ENCODE measurements at places on chromosomes 1 and 21.

DNA sequence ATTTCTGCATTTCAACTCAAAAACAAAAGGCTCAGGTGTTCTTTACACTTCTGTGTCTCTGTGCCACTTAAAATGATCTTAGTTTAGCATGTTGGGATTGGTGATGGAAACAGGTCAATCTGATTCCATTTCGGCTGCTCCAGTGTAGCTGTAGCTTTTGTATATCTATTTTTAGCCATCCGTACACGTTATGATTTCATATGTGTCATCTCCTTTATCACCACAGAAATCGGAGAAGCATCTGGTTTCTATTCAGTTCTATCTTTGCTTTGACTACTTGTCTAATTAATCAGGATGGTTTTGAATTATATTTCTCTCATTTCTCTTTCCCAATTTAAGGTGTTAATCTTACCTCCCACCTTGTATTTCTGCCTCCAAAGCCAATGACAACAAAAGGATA is 41.1 kb downstream of the RGS21 start:
- no peak for DNase-seq

- no peak for DNase-seq
Observed at GRCh38 chr1:242886137-242886536, 361.6 kb upstream of the PLD5 start.

DNA sequence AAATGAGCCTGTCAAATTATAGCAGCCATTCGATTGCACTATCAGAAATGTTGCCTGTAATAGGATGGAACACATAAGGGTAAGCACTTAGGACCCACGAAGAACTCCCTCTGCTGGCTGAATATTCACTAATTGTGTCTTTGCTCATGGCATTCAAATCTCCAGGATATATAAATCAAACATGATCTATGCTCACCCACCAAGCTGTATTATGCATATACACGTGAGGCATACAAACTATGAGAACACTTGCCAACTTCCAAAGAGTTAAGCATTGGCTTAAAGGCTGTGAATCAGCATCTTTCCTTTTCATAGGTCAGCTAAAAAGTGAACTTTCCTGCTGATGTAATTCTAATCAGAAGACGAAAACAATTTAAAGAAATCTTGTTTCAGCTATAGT is 34.5 kb downstream of the TMPRSS15 start:
- DNase-seq, result peak; percentile 68

DNA sequence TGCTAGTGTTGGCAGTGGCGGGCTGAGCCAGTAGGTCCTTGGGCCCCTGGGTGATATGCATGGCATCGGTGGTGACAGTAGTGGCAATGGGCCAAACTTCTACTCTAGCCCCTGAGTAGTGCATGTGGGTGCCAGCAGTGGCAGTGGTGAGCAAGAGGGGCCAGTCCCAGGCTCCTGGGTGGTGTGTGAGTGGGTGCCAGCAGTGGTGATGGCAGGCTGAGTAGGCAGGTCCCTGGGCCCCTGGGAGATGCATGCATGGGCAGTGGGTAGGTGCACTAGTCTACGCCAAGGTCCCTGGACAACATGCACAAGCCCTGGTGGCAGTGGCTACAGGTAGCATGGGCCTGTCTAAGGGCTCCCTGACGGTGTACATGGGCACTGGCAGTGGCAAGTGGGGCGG is 24.6 kb upstream of the TTC22 start:
- DNase-seq, result no peak

GRCh38 chr1:156367383-156368156 is 1.4 kb upstream of the RHBG start:
- no peak for DNase-seq

DNA sequence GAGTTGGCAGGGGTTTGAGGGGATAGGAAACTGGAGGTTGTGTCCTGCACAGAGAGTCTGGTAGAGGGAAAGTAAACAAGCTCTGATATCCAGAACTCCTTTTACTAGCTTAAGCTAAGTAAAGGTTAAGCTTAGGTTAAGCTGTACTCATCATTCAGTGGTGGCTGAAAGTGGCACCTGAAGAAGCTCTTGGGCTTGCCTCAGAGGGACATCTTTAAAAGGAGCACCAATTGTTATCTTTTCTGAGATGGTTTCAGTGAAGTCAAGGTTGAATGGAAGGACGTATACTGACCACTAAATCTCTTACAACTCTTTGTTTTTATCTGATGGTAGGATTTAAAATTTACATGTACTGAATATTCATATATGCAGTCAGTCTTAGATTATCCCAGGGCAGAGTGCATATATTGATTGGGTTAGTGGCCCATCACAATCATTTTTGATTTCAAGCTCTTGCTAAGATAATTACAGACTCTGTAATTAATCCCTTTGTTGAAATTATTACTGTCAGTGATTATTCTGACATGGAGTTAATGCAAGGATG is 43.3 kb downstream of the S1PR1 start:
- DNase-seq, result no peak

GRCh38 chr1:216184126-216184680 is 239.0 kb downstream of the USH2A start:
- peak; percentile 24 for DNase-seq

DNA sequence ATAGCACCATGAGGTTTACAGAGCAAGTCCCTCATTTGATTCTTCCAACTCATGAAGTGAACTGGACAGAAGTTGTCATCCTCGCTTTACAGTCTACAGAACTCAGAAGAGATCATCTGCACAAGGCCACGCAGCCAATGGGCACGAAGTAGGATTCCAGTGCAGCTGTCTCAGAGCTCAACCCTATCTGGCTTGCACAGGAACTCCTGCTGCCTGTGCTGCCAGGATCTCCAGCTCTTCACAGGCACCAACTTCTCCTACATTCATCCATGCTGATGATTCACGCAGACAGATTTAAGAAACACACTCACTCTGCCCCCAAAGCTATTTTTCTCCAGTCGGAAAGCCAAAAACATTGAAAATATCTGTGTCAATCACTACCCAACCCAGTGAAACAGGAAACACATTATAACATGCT is 157.0 kb downstream of the RERE start:
- peak; percentile 57 for DNase-seq

DNA sequence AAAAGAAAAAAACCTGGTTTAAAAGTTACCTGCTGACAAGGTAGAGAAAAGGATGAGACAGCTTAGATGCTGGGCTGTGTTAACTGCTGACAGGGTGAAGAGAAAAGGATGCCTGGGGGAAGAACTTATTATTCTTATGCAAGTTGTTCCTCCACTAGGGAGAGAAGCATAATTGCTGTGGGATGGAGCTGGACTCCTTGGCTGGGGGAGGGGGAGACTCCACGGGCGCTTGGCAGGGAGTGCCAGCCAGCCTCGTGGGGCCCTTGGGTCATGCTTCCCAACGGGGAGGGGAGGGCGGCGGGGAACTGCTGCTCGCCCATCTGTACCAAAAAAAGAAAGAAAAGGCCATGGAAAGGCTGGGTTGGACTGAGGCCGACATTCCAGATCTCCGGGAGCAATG is 47.2 kb downstream of the SYCP1 start:
- no peak for DNase-seq

- no peak for DNase-seq
Observed at GRCh38 chr1:113616156-113616555, 143.1 kb downstream of the PHTF1 start.

DNA sequence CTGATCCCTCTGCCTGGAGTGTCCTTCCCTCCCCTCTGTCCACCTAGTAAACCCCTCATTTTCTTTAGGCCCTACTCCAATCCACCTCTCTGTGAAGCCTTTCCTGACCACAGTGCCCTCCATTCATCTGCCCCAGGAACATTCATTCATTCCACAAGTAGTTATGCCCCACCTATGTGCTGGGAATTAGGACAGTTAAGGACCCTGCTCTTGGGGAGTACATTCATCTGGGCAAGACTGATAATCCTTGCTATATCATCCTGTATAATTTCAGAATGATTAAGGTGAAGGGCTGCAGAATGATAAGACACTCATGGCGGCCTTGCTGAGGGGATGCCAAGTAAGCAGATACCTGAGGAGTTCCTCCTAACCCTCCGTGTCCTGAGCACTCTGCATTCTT is 10.3 kb upstream of the FAM20B start:
- DNase-seq, result no peak

DNA sequence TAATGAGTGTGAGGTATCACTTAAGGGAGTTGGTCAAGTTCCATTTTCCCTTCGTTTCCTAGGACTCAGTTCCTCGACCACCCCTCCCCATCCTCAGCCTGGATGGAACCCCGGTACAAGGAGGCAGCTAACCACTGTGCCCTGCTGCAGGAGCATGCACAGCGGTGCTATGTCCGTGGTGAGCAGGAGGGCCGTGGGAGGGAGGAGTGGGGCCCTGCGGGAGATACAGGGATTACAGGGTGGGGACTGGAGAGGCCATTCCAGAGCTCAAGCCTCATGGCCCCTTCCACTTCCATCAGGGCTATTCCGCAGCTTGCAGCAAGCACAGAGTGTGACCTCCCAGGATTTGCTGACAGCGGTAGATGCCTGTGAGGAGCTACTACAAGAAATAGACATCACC is 25.8 kb downstream of the HYI start:
- DNase-seq, result no peak

- no peak for DNase-seq
Observed at GRCh38 chr1:235357485-235358373, 9.5 kb upstream of the TBCE start.

DNA sequence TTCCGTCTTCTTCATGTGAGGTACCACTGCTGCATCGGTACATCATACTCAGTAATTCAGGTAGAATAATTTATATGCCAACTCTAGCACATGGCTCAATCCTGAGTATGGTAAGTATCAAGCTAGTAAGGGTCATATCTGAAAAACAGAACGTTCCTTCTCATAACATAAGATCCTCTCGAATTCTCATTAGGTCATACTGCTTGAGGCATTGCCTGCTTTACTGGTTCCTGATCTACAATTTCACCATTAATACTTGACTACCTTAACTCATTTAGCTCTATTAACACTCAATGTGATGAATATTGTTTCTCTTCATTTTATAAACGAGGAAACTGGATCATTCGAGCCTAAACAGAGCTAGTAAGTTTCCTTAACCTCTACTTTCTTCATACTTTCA is 871.6 kb downstream of the BRINP3 start:
- DNase-seq, result no peak

DNA sequence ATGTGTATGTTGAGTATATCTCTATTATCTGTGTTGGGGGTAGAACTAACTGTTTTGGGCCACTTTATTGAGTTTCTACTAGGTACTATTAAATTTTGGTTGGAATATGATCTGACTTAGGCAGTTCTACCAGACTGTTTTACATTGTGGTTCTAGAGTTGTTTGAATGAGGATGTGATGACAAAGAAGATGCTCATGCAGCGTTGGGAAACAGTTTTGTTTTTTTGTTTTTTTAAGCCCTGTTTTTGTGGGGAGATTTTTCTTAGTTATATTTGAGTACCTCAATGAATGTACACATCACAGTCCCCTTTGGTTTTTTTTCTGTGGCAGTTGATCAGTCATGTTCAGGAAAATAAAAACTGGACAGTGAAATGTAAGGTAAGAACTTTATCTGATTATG is 40.1 kb downstream of the TMED5 start:
- no peak for DNase-seq

- no peak for DNase-seq
Observed at GRCh38 chr1:53964109-53964508, 18.0 kb downstream of the LRRC42 start.

DNA sequence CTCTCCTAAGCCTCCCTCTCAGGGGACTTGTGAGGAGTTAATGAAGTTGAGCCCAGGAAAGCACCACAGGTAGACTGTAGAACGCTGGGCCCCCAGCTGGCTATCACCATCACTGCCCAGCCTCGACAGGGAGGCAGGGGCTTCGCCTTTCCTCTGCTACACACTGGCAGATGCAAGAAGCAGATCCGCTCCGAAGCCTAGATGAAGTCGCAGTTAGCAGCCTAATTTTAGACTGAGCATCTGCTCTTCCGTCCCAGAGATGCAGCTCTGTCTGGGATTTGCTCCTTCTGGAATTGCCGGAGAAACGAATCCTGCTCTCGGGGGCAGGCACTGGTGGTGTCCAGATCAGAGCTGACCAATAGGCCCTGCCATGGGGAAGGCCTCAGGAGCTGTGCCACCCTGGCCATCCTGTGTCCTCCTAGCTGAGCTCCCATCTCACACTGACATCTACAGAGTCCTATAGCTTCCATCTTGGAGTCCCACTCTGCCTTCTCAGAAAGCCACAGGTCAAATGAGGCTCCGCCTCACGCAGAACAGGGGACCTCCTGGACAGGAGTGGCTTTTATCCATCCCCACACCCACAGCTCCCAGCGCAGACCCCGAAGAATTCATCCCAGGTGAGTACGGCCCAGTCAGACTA is 186.8 kb upstream of the EDN2 start:
- DNase-seq, result no peak

GRCh38 chr1:228515200-228515834 is 28.1 kb downstream of the RNF187 start:
- peak; percentile 38 for DNase-seq

DNA sequence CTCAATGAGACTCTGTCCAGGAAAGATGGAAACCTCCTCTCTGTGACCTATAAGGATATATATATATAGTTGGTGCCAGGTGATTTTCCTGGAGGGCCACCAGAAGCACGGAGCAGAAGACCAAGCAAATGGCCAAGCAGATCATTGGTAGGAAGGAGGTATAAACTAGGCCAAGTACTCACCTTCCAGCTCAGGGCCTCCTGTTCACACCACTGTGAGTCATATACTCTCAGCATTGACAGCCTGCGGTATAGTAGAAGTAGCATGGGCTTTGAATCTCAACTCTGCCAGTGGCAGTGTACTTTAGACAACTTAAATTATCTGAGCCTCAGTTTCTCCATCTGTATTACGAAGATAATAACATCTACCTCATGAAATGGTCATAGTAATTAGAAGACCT is 15.4 kb downstream of the IL12RB2 start:
- no peak for DNase-seq
